T47D (cell line): ENCODE measurements at places on chromosomes 1 and 21.

GRCh38 chr1:228838717-228839500 is 103.6 kb downstream of the RHOU start:
- DNase-seq = no peak

GRCh38 chr1:55067022-55067778 is 27.9 kb downstream of the PCSK9 start:
- DNase-seq = no peak

DNA sequence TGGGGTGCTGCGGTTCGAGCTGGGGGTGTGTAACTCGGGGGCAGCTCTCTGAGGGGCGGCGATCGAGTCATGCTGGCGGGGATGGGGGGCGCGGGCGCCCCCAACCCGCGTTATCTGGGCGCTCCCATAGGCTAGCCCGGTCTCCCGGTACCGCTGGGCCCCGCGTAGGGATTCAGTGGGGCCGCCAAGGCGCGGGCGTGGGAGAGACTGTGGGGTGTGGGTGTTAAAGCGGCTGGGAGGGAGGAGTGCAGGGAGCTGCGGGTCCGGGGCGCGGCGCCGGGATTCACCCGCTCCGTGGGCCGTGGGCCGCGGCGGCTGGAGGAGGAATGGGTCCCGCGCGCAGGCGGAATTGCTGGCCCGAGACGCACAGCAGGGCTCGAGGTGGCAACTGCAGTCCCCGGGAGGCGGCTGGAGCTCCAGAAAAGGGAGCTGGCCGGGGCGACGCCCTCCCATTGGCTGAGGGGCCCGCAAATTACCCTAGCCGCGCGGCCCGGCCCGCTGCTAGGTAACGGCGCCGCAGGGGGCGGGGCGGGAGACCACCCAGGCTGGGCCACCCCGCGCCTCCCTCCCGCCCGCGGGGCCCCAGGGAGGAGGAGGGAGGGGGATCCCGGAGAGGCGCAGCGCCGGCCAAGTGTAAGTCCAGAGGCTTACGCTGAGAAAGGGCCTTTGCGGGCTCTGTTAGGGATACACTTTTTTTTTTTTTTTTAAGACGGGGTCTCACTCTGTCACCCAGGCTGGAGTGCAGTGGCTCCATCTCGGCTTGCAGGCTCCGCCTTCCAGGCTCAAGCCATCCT is at the start of gene PTCH2:
PTCH2 (minus strand) TSS at position 392 of the 794 bp plus-strand sequence; CDS start at position 71, 321 bp downstream.
- DNase-seq = peak; percentile 45

DNA sequence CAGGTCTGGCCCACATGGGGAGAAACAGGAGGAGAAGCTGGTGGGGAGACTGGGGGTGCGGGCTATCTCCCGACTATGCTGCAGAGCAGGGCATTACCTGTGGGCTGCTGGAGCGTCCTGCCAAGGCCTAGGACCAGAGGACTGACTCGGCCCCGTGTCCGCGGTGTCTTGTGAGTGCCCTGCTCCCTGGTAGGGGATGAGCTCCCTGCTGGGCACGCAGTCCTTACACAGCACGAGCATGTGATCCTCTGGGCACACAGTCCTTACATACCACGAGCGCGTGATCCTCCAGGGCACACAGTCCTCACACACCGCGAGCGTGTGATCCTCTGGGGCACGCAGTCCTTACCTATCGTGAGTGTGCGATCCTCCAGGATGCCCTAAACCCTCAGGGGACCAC is 31.8 kb upstream of the CSF3R start:
- no peak for DNase-seq

- DNase-seq = no peak
Measured at GRCh38 chr1:224185208-224185607, 2.2 kb downstream of the DEGS1 start.

DNA sequence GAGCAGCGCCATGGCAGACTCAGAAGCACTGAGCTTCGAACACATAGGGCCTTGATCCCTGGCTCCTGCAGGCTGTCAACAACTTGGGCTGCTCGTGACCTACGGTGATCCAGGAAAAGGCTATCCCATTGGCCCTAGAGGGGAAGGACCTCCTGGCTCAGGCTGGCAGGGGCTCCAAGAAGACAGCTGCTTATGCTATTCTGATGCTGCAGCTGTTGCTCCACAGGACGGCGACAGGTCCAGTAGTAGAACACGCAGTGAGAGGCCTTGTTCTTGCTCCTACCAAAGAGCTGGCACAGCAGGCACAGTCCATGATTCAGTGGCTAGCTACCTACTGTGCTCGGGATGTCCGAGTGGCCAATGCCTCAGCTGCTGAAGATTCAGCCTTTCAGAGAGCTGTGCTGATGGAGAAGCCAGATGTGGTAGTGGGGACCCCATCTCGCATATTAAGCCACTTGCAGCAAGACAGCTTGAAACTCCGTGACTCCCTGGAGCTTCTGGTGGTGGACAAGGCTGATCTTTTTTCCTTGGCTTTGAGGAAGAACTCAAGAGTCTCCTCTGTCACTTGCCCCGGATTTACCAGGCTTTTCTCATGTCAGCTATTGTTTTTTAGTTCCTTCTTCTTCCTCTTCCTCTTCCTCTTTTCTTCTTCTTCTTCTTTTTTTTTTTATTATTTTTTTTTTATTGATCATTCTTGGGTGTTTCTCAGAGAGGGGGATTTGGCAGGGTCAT is 18.9 kb downstream of the ITLN2 start:
- no peak for DNase-seq

DNA sequence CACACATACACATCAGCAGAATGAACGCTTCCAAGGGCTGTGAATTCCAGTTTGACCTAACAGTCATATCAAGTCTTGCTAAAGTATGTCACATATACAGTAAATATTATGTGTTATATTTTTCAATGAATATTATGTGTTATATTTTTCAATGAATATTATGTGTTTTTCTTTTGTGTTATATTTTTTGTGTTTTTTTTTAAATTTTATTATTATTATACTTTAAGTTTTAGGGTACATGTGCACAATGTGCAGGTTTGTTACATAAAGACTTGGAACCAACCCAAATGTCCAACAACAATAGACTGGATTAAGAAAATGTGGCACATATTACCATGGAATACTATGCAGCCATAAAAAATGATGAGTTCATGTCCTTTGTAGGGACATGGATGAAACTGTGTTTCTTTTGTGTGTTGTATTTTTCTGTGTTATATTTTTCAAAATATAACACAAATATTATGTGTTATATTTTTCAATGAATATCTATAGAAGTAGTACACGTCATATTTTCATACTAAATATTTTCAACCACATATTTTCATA is 35.5 kb downstream of the TTC13 start:
- DNase-seq = no peak

GRCh38 chr1:185811073-185811709 is 77.0 kb downstream of the HMCN1 start:
- no peak for DNase-seq

GRCh38 chr1:37036667-37037053 is 2.3 kb upstream of the GRIK3 start:
- no peak for DNase-seq

- DNase-seq = no peak
Measured at GRCh38 chr1:198934901-198935305, 296.1 kb downstream of the PTPRC start.

- no peak for DNase-seq
Measured at GRCh38 chr21:15160136-15160535, 95.3 kb upstream of the NRIP1 start.

GRCh38 chr1:157140063-157140588 is 1.9 kb upstream of the ETV3 start:
- no peak for DNase-seq

- peak; percentile 50 for DNase-seq
Measured at GRCh38 chr1:179175011-179175841, 54.3 kb downstream of the ABL2 start.

DNA sequence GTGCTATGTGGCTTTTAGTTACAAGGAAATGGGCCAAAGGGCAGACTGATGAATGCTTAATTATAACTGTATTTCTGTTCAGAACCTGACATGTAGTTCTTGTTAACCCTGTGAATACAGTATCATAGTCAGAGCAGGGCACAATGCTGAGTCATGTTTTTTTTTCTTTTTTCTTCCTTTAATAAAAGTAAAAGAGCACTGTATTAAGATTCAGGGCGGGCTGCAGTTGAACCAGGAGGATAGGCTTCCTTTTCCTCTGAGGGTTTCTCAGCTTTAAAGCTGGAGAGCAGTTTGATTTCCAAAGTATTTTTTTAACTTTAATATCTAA is 8.7 kb downstream of the CLDN8 start:
- no peak for DNase-seq

DNA sequence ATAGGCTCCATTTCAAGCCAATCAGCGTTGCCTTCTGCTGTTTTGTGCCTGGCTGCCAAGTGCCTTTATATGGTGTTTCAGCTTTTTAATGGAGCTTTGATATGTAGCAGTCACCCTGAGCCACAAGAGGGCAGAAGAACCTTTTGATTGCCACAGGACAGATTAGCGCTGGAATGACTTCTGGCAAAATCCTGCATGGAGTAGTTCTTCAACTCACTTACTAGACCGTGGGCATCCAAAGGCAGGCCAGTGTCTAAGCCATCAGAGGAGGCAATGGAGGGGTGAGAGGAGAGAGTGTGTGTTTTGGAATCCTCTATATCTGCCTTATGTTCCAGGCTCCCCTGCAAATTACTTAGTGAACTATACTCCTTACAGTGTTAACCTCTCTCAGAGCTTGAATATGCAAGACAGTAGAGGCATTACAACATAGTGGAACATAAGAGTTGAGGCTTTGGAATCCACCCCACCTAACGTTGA is 56.2 kb downstream of the ST3GAL3 start:
- DNase-seq = peak; percentile 44

GRCh38 chr1:232327269-232327668 is 302.7 kb downstream of the SIPA1L2 start:
- DNase-seq = no peak

DNA sequence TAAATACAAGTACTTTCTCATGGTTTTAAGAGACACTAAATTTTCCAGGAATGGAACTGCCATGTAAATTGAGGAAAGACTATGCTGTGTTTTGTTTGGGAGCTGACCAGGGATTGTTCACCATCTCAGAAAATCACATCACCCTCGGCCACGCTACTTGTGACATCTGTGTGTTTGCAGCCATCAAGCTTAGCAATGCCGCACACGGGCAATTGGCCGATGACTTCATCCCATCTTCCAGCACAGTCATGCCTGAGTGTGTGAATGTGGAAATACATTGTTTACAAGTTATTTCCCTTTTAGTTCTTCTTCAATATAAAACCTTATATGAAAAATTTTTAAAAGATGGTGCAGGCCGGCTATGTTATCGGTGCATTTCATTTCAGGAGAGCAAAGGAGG is 121.6 kb downstream of the GLIS1 start:
- DNase-seq = no peak
